ENCODE measurements at places on chromosomes 3 and 15.

GRCh38 chr3:183828538-183828870 lies 3.1 kb upstream of the MAP6D1 start:
- DNase-seq, result no peak

- DNase-seq, result peak; percentile 38
These were observed 81.8 kb downstream of the WWTR1 start for GRCh38 chr3:149575961-149576564.

GRCh38 chr3:190031887-190032752 lies 88.6 kb downstream of the P3H2 start:
- no peak for DNase-seq

- DNase-seq, result no peak
These were observed 59.5 kb upstream of the TNFSF10 start for GRCh38 chr3:172582712-172583111.

GRCh38 chr15:71509139-71509538 lies 301.2 kb upstream of the NR2E3 start:
- no peak for DNase-seq
